ENCODE measurements at places on chromosomes 5 and 9. TPM values are rescaled to one million over a fixed set of nuclear protein-coding genes. Genes with fewer than 3 reads are reported as not detected.

The OR4F3 gene
- total RNA-seq: not detected

DNA sequence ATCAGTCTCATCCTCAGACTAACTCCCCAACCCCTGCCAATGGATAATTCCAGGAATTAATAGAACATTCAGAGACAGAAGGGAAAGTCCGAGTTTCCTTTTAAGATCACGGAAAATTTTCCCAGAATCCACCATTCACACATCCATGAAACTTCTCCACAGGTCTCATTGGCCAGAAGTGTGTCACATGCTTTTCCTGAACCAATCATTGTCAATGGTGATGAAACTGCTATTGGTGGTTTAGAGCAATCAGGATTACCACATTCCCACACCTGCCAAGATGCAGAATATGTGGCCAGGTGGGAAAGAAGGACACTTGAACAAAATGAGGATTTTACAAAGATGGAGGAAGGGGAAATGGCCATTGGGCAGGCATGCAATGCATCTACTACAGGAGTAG is 29.3 kb upstream of the SNX2 start:
- no peak overlapping the region for H3K27ac ChIP-seq
- H3K27me3 ChIP-seq: no peaks in the 10 kb centered on the region
- H3K4me1 ChIP-seq: no peaks in the 10 kb centered on the region
- H3K4me3 ChIP-seq: no peak overlapping the region
- DNase-seq: no peak
- no peaks in the 10 kb centered on the region for H3K36me3 ChIP-seq

GRCh38 chr9:72257814-72258213 is 107.2 kb downstream of the ZFAND5 start:
- no peak overlapping the region for H3K27ac ChIP-seq
- no peak for DNase-seq
- H3K36me3 ChIP-seq: no peaks in the 10 kb centered on the region
- H3K4me1 ChIP-seq: no peaks in the 10 kb centered on the region
- H3K4me3 ChIP-seq: no peak overlapping the region

DNA sequence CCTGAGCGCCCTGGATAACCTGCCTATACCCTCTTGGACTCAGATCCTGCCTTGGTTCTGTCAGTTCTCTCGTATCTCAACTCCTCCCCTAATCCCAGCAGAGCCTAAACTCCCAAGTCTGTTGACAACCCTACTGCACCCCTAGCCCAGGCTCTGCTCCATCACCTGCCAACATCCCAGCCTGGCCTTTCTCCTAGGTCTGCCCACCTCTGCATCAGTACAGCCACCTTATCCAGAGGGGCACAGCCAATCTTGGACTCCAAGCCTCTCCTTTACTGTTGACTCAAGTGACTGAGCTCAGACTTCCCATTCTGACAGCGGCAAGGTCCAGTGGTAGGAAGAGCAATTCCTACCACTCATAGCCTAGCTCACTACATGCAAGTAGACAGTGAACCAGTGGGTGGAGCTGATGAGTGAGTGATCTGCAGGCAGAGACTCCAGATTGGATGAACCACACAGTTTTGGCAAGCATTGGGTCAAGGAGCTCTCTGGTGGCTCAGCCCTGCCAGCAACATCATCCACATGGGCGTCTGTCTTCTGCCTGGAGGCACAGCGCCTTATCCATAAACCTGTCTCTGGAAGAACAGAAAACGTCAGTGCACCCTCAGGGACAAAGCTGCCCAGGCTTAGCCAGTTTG is 26.5 kb downstream of the TRMO start:
- H3K4me3 ChIP-seq: no peak overlapping the region
- DNase-seq: no peak
- H3K27me3 ChIP-seq: no peaks in the 10 kb centered on the region

- no peak overlapping the region for H3K4me3 ChIP-seq
- H3K4me1 ChIP-seq: no peaks in the 10 kb centered on the region
- peaks cover 3% of the 10 kb centered on the region for H3K36me3 ChIP-seq
- no peaks in the 10 kb centered on the region for H3K27me3 ChIP-seq
Observed at GRCh38 chr5:80860924-80861613, 99.1 kb upstream of the RASGRF2 start.

The SH3GL2 gene
- 2.9 TPM for total RNA-seq

- no peak overlapping the region for H3K27ac ChIP-seq
Observed at GRCh38 chr9:75185585-75186170, 97.4 kb downstream of the OSTF1 start.

DNA sequence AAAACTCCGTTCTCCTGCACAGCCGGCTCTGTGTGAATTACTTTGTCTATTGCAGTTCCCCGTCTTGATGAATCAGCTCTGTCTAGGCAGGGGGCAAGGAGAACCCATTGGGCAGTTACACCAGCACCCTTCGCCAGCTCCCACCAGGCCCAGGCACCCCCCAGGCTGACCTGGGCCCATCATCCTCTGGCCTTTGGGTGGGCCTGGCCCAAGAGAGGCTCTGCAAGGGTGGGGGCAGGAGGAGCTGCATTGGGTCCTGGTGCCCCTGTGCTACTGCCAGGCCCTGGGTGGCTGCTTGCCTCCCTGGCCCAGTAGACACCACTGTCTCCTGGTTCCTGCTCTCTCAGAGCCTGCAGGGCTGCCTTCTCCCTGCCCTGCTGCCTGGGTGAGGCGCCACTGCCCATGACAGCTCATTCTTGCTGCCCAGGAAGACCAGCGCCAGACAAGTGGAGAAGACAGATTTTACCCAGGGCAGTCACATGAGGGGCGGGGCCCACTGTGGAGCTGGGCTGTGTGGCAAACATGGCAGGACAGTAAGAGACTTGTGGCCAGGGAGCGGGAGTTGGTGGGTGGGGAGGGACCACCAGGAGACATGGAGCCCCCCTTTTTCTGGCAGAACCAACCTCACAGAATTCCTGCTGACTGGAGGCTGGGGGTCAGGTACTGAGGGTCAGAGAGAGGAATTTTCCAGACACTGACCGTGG is 67.2 kb downstream of the MRPL36 start:
- H3K36me3 ChIP-seq: no peaks in the 10 kb centered on the region
- H3K27ac ChIP-seq: no peak overlapping the region
- no peaks in the 10 kb centered on the region for H3K27me3 ChIP-seq

The ZNF366 gene
- total RNA-seq: 4.3 TPM

DNA sequence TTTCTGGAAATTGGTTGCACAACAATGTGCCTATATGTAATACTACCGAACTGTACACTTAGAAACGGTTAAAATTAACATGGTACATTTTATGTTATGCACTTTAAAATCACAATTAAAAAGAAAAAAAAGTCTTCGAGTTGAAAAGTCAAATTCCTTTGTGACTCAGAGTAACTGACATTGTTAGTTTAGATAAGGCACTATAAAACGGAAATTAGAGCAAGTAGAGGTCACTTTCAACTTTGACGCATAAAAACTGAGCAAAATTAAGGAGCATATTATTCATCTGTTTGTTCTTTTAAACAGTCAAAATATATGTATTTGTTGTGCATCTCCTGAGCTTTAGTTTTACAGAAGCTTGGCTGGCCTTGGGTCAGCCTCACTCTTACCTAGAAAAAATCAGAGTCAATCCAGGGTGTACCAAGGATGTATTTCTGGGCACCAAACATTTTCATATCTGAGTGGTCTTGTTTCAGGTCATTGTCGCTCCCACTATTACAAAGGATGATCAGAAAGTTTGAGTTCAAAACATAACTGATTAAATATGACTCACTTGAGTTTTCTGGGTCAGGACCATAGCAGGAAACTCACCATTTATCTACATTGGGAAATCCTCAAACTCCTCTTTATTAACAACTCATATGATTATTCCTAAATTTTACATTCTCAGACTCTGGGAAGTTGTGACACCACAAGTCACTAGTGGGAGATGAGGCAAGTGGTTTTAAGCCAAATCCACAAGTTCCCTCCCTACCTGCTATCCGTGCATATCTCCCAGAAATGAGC is 160.6 kb downstream of the CCDC192 start:
- H3K27me3 ChIP-seq: no peaks in the 10 kb centered on the region
- H3K4me1 ChIP-seq: no peaks in the 10 kb centered on the region
- H3K36me3 ChIP-seq: no peaks in the 10 kb centered on the region
- H3K27ac ChIP-seq: no peak overlapping the region

The FOXI1 gene
- total RNA-seq: not detected

The TTC16 gene
- 5.6 TPM for total RNA-seq

GRCh38 chr5:149580808-149581191 is 498 bp upstream of the ARHGEF37 start:
- no peaks in the 10 kb centered on the region for H3K36me3 ChIP-seq
- H3K4me1 ChIP-seq: peaks cover 18% of the 10 kb centered on the region
- peak overlapping the region; percentile 97 for H3K27ac ChIP-seq
- DNase-seq: no peak
- H3K4me3 ChIP-seq: peak overlapping the region; percentile 45

The HABP4 gene
- 10.2 TPM for total RNA-seq

DNA sequence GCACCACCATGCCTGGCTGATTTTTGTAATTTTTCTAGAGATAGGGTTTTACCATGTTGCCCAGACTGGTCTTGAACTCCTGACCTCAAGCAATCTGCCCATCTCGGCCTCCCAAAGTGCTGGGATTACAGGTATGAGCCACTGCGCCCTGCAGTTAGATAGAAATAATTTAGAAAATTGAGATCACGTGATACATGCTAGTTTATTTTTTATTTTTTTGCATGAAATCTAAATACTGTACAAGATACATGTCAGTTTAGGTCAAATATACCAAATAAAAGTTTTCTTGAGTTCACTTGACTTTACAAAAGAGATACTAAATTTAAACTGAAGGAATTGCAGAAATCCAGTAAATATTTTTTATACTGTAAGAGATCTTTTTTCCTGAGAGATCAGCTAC is 304.2 kb downstream of the YTHDC2 start:
- no peaks in the 10 kb centered on the region for H3K4me1 ChIP-seq
- no peaks in the 10 kb centered on the region for H3K27me3 ChIP-seq
- H3K4me3 ChIP-seq: no peak overlapping the region
- DNase-seq: no peak

The IFNK gene
- total RNA-seq: not detected

The PTPRD gene
- total RNA-seq: 23.1 TPM

GRCh38 chr9:98019098-98019497 is 36.0 kb downstream of the ANP32B start:
- H3K27me3 ChIP-seq: no peaks in the 10 kb centered on the region
- no peak overlapping the region for H3K27ac ChIP-seq
- no peak overlapping the region for H3K4me3 ChIP-seq
- H3K4me1 ChIP-seq: no peaks in the 10 kb centered on the region
- peaks cover 9% of the 10 kb centered on the region for H3K36me3 ChIP-seq

The DRD1 gene
- total RNA-seq: 0.83 TPM

- H3K27me3 ChIP-seq: no peaks in the 10 kb centered on the region
- no peaks in the 10 kb centered on the region for H3K36me3 ChIP-seq
- H3K27ac ChIP-seq: no peak overlapping the region
- no peak for DNase-seq
- H3K4me3 ChIP-seq: no peak overlapping the region
Observed at GRCh38 chr5:91495699-91496098, 112.6 kb upstream of the ARRDC3 start.

DNA sequence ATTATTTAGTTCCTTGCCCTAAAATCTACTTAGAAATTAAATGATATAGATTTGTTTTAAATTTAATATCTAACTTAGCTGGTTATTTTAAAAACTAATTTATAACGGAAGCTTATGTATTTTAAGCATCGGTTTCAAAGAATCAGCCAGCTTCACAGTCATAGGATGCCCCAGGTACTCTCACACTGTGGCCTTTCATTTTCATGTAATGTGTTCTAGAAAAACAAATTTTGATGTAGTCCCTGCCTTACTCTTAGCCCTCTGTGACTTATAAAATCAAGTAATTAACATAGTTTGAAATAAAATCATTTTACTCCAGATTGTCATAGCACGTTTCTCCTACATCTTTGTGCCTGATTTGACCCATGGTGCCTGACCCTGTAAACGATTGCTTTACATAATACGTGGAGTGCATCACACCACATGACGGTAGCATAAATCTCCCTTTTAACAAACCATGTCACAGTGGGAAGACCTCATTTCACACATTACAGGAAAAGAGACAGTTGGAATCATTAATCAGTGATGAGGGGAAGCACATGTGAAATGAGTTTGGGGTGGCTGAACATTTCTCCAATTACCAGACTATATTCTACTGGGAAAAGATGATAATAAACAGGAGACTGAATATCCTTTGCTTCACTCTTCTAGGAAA is 731.5 kb upstream of the CDH9 start:
- no peak overlapping the region for H3K27ac ChIP-seq
- H3K36me3 ChIP-seq: no peaks in the 10 kb centered on the region
- H3K4me1 ChIP-seq: no peaks in the 10 kb centered on the region
- peaks cover 14% of the 10 kb centered on the region for H3K27me3 ChIP-seq

DNA sequence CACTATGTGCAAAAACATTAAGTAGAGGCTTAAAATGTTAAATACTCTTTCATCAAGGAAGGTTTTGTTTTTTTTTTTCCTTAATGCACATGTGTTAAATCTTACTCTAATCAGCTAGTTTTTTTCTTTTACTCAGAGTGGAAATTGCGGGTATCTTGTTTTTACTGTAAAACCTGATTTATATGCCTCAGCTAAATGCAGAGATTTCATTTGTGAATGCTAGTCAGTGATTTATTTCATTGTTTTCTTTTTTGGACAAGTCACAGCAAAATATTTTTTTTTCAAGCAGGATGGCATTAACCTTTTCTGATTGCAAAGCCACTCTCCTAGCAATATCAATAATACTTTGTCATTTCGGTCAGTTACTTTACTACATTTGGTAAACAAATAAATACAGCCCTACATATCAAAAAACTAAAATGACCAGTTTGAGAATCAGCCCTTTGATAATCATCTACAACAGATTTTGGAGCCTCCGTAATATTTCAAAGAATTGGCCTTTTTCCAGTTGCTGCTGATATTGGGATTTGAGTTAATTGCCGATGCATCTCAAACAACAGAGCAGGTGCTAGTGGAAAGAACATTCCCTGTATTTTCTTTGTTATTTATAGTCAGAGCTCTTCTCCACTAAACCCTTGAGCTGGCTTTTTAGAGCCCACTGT is 579.2 kb upstream of the ZNF608 start:
- no peaks in the 10 kb centered on the region for H3K27me3 ChIP-seq
- DNase-seq: no peak
- H3K4me3 ChIP-seq: no peak overlapping the region
- H3K27ac ChIP-seq: no peak overlapping the region
- H3K36me3 ChIP-seq: no peaks in the 10 kb centered on the region
- H3K4me1 ChIP-seq: peaks cover 10% of the 10 kb centered on the region

The SHISAL2B gene
- total RNA-seq: 2.8 TPM

The OR13C4 gene
- total RNA-seq: not detected
